ENCODE measurements at places on chromosomes 4 and X. TPM values are rescaled to one million over a fixed set of nuclear protein-coding genes. Genes with fewer than 3 reads are reported as not detected.

DNA sequence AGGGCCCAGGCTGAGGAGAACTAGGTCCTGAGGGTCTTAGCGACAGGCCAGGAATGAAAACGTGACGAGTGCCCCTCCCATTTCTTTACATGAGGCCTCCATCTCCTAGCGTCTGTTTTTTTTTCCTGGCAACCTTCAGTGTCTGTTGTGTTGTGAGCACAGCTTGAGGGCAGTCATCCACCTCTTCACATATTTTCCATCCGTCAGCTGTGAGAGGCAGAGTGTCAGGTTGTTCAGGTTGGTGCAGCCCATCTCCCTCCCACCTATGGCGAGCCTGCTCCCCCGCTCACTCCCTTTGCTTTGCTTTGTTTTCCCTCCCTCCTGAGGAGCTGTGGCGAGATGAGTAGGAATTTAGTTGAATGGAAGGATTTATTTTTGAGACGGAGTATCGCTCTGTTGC, 51.7 kb upstream of the CHRNA9 start:
- no peak for DNase-seq

GRCh38 chrX:111634823-111635729, 45.9 kb upstream of the ALG13 start:
- DNase-seq = no peak

- DNase-seq = no peak
These were observed 116.4 kb downstream of the ZNF827 start for GRCh38 chr4:145822181-145822580.

DNA sequence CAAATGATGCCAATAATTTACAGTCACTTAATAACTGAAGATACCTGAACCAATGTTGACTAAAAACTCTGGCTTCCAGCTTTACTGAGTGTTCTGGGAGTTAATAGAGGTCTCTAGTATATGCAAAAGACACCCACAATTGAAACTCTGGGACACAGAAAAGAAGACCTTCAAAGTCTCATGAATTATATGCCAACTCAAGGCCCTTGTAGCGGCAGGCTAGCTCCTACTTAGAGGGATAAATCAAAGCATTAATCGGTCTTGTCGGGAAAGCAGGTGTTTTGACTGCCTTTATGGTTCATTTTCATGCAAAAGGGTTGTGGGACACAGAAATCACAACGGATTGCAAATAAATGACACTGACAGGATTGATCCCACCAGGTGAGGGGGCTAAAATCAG, 55.9 kb downstream of the PCDH18 start:
- no peak for DNase-seq

- DNase-seq = no peak
These were observed 51.6 kb upstream of the HTR2C start for GRCh38 chrX:114532111-114532805.

DNA sequence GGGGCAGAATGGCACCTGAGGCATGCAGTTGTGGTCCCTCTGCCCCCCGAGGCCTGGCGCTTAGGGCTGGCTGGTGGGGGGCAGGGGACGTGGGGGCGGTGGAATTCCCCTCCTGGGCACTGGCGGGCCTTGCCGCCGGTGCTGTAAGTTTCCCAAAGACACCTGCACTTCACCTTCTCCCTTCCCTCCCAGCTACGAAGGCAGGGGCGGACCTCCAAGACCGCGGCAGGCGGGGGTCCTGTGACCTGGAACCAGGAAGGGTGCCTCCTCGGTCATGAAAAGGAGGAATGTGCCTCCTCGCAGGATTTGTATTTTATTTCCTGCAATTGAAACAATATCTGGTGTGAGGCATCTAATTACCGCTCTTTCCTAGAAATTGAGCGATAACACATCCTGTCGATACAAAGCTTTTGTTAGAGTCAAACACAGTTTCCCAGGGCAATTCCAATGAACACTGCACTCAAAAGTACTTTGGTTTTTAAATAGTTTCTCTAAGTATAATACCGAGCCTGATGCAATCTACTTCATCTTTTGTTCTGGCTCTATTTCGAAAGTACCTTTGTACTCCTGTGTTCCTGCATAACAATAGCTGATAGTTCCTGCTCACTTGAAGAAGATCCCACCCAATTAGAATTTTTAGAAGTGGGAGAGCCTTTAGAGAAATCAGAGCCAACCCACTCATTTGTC, 12.3 kb upstream of the ADRA2C start:
- DNase-seq = no peak

GRCh38 chr4:129342819-129343408, 247.0 kb downstream of the C4orf33 start:
- no peak for DNase-seq

DNA sequence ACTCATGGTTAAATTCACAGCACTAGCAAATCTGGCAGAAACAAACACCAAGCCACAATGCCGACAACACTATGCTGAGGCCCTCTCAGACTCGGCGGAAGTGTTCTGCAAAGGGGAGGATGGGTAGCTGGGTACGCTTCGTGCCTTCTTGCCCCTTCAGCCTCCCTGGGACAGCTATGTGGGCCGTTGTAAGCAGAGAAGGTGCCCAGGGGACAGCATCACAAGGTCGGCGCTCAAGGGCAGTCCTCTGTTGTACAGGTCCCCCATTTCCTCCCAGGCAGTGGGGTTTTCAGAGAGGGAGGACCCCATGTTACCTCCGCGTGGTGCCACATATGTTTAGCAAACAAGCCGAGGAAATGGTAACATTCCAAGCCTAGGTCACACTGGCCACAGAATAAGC, 173.6 kb downstream of the AFAP1 start:
- DNase-seq = no peak

DNA sequence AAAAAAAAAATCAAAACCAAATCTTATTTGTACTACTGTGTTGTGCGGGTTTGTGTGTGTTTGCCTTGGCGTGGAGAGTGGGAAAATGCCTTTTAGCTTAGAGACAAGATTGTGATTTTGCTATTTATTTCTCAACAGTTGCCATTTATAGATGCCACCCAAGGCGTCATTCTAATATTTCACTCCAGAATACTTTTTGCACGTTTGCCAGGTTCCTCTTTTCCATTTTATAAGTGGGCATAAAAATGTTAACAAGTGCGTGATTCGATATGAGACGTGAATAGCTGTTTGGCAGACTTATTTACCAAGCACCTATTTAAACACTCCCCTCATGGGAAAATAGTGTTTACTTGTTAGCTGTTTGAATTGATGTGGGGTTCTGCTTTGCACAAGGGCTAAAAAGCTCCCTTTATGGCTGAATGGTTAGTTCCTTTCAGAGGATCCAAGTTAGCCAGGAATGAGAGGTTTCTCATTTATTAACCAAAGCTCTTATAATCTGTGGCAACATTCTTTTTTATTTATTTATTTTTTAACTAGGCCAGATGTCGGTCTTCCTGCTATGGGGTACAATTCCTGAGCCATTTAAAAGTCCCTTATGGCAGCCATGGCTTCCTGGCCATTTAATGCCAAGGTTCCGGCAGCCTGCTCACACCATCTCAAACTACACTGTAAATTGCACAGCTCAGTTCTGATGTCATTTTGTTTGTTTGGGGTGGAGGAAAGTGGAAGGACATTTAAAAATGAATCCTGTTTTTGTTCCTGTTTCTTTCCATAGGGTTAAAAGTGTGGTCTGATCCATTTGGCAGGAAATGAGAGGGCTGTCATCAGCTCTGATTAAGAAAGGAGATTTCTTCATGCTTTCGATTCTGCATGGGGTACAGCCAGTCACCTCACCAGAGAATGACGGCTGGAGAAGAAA, 14.6 kb downstream of the SMIM20 start:
- DNase-seq = no peak

DNA sequence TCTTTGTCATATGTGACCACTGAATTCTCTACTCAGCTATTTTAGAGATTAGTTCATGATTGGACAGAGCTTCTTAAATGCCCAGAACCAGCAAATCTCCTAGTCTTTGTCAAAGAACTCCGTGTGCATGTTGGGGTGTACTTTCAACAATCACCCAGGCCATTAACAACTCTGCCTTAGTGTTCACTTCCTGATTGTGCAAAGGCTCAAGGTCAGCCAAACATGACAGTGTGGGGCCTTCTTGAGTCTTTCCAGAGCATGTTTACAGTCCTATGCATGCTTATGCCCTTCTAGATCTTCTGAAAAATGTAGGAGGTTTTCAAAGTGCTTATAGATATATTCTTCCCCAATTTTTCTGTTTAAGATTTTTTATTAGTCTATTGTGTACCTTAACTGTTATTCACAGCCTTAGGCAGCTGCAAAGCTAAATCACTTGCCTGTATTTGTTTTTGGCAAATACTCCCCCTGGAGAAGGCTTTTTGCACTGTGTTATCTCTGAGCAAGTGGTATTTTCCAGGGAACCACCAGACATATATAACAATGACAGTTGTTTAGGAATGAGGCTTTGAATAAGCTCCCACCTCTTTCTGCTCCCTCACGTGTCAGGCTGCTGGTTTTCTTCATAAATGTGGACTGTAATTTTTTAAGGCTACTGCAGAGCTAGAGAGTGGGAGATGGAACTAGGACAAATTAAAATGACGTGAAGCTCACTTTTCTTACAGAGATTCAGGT, 24.0 kb upstream of the DRP2 start:
- DNase-seq = no peak

GRCh38 chr4:152436384-152436783, 99.5 kb downstream of the FBXW7 start:
- no peak for DNase-seq

GRCh38 chrX:134545510-134545909, 85.5 kb downstream of the HPRT1 start:
- peak; percentile 53 for DNase-seq

DNA sequence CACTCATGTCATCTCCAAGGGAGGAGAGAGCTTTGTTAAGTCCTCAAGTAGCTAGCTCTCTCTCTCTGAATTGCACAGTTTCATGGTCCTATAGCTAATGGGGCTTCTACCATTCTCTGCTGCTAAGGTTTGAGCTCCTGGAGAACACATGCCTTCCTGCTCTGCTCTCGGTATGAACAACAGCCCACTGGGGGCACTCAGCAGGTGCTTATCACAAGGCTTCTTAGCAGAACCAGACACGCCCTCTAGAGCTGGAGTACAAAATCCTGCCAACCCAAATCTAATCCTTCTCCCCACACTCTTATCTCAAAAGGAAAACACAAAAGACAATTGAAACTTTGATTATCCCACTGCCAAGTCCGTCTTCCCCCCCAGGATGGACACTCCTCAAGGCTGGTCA, 176.5 kb downstream of the HS3ST1 start:
- DNase-seq = no peak

GRCh38 chr4:7430368-7430964, 4.3 kb downstream of the PSAPL1 start:
- DNase-seq = no peak

GRCh38 chrX:78653118-78653822, 5.9 kb downstream of the RTL3 start:
- DNase-seq = no peak

DNA sequence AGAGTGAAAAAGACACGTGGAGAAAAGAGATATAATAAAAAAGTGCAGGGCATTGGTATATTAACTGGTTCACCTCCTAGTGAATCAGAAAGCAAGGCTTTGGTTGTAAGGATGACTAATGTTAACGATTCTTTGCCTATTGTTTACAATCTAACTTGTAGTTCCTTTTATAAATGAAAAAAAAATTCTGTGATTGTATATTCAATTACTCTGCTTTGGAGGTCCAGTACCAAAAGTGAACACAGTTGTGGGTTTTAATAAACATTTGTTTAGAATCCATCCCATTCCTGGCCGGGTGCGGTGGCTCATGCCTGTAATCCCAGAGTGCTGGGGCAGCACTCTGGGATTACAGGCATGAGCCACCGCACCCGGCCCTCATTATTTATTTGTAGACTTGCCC, 36.9 kb upstream of the PRSS12 start:
- DNase-seq = no peak

DNA sequence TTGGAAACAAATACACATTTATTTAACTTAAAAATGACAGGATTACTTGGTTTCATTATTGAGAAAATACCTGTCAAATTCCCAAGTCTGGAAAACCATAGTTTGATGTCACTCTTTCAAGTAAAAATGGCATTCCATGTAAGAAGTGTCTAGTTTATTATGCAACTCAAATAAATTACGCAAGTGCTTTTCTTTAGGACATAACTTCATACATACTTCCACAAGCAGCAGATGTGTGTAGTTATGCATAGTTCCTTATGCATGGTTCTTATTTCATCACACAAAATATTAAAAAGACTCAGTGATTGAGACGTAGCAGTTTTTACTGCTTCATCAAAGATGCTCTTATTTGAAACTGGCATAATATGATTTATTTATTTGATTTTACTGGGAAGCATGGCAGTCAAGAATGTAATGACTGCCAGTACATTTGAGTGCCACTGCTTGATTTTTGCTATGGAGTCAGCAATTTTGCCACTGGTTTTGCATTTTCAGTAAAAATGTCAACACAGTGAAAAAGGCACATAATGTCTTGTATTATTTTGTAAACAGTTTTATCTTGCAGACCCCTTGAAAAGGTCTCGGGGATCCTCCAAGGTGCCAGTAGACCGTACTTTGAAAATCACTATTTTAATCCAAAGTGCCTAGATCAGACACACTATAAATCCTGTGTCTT, 62.1 kb downstream of the CLCN3 start:
- DNase-seq = no peak

DNA sequence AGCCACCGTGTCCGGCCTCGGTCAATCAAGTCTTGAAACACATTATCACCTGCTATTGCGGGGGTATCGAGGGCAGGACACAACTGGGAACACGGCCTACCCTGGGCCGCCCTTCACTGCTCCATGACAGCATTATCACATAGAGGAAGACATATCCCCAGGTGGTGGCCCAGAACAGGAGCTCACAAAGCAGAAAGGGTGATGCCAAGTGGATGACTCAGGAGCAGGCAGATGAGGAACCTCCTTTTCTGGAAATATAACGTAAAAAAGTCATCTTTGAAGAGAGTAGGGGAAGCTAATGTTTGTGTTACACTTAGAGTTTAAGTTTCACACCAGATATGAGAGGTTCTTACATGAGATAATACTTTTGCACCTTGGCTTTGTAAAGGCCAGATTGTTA, 5.3 kb upstream of the SUPT20HL1 start:
- DNase-seq = no peak

- DNase-seq = no peak
These were observed 181.2 kb upstream of the ETNPPL start for GRCh38 chr4:108943976-108944591.

DNA sequence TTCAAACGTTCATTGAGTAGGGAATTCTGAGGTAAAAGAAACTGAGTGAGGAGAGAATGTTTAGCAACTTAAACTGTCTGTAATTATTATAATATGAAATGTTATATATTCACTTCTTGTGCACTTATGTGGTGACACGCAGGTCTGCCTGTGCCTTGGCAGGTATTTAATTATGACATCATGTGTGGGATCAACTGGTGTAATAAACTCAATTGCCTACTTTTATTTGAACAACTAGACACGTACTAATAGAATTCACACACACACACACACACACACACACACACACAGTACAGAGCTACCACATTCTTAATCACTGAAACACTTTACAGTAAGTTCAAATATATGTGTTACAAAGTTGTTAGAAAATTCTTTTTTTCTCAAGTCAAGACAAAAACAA, 20.7 kb upstream of the SLC25A31 start:
- no peak for DNase-seq

The UFSP2 gene
- polyA plus RNA-seq = 10.1 TPM

The BEX5 gene
- 35.8 TPM for polyA plus RNA-seq

The PLS3 gene
- 25.7 TPM for polyA plus RNA-seq

The POLR2B gene
- 36.3 TPM for polyA plus RNA-seq

The PPP4R3C gene
- not detected for polyA plus RNA-seq

The BTC gene
- 3.7 TPM for polyA plus RNA-seq

All from pancreas (tissue), 10 donors.